Activated CD4-positive, alpha-beta T cell treated with anti-CD3 and anti-CD28 coated beads for 1 hour (primary cell): ENCODE measurements at places on chromosomes 2 and 18.

GRCh38 chr2:11054783-11055678, 100.2 kb upstream of the SLC66A3 start:
- DNase-seq, result no peak

- no peak for DNase-seq
These were observed 805.6 kb downstream of the DPP10 start for GRCh38 chr2:115248066-115248465.

- no peak for DNase-seq
These were observed 28.9 kb downstream of the TOGARAM2 start for GRCh38 chr2:29009711-29010677.

- DNase-seq, result no peak
These were observed 51.5 kb upstream of the DCC start for GRCh38 chr18:52288403-52289004.

GRCh38 chr2:17815468-17816184, 634 bp upstream of the MSGN1 start:
- DNase-seq, result no peak

GRCh38 chr2:60106836-60107529, 446.5 kb downstream of the BCL11A start:
- no peak for DNase-seq

DNA sequence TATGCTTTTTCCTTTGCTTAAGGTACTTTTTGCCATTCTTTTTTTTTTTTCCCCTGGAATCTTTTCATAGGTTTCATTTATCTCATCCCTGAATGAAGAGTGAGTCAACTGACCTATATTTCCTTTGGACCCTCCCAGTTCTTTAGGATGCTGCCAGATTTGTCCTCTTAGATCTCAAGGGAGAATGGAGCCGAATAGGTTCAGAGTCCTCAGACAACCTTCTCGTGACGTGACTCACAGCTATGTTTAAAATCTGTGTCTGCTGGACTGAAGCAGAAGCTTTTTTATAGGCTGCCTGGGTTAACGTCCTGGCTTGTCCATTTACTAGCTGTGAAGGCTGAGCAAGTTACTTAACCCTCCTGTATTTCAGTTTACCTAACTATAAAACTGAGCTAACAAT, 358.6 kb downstream of the DLGAP1 start:
- DNase-seq, result no peak

DNA sequence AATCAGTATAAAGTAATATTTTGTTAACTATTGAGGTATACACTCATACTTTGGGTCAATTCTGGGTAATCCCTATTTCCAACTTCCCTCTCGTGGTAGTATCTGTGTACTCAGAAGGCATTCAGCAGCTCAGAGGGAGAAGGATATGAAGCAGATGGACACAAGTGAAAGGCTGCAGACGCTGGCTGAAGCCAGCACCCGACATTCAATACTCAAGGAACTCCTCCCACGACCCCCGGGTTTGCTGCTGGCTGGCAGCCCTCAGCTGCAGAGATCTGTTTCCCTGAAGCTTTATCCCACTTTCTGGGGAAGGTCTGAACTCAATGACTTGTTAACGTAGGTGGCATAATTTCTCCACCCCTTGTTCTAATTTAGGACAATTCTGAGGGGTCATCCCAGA, 847.3 kb upstream of the SOX11 start:
- DNase-seq, result no peak

DNA sequence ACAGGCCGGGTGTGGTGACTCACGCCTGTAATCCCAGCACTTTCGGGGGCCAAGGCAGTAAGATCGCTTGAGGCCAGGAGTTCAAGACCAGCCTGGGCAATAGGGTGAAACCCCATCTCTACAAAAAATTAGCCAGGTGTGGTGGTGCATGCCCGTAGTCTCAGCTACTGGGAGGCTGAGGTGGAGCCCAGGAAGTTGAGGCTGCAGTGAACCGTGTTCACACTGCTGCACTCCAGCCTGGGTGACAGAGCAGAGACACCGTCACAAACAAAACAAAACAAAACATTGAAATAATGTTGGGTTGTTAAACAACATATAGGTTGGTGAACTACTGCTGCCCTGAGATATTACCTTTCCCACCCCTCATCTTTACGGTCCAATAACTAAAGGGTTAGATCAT, 48.8 kb upstream of the AGPS start:
- no peak for DNase-seq

- DNase-seq, result no peak
These were observed 26.2 kb downstream of the INHBB start for GRCh38 chr2:120371969-120372625.

DNA sequence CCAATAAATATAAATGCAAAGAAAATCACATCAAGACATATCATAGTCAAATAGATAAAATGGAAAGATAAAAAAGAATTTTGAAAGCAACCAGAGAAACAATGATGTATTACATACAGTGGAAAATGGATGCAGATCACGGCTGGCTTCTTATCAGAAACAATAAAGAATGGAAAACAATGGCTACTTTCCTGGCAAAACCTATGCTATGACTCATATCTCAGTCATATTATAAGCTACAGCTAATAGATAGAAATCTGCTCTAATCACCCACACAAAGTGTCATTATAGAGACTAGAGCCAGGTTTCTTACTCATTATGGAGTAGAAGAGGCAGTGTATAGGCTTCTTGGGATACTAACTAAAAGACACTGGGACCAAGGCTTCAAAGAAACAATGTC, 93.5 kb upstream of the TACR1 start:
- no peak for DNase-seq

DNA sequence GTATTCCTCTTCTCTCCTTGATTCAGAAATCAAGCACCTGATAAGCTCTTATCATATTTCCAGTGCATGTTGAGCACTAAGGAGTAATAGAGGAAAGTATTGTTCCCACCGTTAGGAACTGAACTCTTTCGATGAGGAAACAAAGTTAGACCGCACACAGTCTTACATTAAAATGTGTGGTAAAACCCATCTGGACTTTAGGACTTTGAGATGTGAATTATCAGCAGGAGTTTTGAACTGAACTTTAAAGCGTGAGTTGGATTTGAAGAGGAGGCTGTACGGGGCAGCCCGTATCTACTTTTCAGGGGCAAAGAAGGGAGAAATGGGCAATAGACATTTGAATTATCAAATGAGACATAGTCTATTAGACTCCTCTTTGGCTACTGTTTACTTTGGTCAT, 134.4 kb downstream of the SETBP1 start:
- no peak for DNase-seq

DNA sequence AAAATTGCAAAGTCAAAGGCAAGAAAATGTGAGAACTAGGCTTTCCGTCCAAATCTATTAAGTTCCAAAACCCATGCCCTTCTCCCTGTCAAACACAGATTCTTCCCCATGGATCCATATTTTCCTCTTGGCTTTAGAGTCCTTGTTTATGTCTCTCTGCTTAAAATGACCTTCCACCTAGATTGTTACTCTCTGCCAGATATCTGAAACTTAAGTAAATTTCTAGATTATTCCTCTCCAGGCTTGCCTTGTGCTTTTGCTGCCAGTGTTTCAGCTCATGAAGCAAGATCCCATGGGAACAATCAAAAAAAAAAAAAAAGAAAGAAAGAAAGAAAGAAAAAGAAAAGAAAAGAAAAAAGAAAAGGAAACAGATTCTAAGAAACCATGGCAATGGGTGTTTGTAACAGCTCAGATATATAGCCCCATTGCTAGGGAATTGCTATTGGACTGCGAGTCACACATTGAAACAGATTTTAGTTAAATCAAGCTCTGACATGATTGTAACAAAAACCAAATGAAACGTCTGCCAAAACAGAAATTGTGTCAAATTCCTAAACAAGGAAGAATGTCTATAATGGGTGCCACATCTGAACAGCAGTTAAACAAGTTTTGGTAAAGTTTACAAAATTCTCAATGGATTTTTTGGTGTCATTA, 660.7 kb upstream of the CNTNAP5 start:
- no peak for DNase-seq

GRCh38 chr2:224982910-224983711, 59.2 kb downstream of the DOCK10 start:
- DNase-seq, result no peak

DNA sequence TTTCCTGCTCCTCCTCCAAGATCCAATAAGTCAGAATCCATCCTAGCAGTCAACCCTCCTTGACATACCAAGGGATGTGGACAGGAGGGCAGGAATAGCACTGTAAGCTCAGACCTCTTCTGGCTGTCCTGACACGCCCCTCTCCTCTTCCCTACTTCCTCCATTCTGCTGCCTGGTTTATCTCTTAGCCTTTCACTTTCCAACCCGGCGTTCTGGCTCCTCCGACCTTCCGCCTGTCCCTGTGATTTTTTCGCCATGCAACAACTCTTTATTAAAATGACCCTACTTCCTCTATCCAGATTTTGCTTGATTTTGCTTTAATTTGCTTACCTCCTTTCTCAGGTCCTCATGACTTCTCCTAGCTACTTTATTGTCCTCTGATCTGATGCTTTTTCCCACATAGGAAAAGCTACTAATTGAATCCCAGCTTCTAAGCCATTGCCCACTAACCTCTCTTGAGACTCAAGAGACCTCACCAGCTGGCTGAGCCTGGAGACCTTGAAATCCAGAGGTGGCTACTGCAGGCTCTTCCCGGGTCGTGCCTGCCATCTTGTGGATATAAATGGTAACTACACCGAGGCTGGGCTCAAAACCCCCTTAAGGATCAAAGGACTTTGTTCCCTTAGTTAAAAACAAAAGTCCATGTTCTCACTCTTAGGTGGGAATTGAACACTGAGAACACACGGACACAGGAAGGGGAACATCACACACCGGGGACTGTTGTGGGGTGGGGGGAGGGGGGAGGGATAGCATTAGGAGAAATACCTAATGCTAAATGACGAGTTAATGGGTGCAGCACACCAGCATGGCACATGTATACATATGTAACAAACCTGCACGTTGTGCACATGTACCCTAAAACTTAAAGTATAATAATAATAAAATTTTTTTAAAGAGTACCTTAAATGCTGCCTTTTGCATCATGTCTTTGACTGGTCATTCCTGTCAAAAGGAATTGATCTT, 139.4 kb downstream of the AKAIN1 start:
- DNase-seq, result no peak

DNA sequence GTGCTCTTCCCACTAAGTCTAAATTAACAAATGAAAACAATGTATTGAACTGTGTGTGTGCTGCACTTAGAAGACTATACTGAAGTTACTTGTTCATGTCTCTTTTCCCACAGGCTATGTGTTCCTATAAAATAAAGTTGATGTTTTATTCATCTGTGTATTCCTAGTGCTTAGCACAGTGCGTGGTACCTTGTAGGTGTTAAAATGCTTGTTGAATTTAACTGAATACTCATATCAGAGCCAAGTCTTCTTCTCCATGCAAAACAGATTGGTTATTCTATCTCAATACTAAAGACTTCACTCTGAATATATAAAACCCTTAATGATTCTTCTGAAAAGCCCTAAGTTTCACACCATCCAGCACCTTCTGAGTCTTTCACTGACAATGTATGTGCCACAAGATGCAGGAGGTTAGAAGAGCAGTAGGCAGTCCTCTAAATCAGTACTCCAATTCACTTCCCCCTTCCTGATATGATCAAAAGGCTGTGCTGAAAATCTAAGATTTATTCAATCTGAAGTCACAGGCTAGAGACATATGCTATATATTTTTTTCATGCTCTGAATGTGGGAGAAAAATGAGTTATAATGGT, 231.7 kb upstream of the CCDC150 start:
- DNase-seq, result no peak

GRCh38 chr2:126827371-126827770, 71.3 kb upstream of the TEX51 start:
- no peak for DNase-seq
